ENCODE measurements at places on chromosomes 6 and 20.
A peak's percentile ranks its signal among the peaks of the same experiment; 100 is the strongest.

DNA sequence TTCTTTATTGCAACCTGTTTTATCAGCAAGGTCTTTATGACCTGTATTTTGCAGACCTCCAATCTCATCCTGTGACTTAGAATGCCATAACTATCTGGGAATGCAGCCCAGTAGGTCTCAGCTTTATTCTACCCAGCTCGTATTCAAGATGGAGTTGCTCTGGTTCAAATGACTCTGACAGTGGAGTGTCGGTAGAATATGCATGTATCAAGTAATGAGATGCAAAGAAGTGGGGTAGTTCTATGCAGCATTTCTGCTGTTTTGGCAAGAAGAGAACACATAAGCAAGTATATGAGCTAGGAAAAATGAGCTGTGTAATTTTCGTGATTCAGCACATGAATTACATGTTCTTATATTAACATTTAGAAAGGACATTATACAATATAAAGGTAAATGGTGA, 185.9 kb downstream of the DOK5 start:
- peaks cover 62% of the 10 kb centered on the region for H3K27me3 ChIP-seq
- no peak for DNase-seq
- H3K36me3 ChIP-seq, result no peaks in the 10 kb centered on the region
- H3K4me3 ChIP-seq, result no peak overlapping the region
- H3K27ac ChIP-seq, result no peak overlapping the region

DNA sequence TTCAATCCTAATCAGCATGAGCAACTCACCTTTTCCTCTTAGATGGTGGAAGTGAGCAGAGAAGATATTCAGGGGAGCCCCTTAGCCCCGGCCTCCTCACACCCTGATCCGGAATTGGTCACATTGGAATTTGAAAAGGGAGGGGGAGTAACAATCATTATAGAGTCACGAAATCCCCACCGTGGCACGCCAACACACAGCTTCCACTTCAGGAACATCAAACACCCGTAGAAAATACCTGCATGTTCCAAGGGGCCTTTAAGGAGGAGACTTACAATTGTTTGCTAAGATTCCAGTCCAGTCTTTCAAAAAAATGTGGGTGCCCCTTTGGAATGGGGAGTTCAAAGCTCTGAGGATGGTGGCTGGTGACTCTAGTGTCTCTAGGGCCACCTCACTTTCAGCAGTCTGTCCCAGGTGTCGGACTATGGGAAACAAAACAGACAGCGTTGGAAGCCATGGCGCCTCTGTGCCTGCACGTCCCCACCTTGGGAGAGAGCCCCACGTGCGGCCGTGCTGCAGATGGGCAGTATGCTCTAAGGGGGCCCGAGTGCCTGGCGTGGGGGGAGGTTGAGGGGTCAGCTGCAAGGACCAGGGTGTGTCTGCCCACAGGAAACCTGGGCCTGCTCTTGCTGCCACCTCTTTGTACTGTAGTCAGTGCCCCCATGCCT, 2.4 kb downstream of the CD93 start:
- no peak overlapping the region for H3K4me3 ChIP-seq
- no peak for DNase-seq
- no peaks in the 10 kb centered on the region for H3K36me3 ChIP-seq
- H3K27ac ChIP-seq, result no peak overlapping the region
- H3K4me1 ChIP-seq, result no peaks in the 10 kb centered on the region
- peaks cover 16% of the 10 kb centered on the region for H3K27me3 ChIP-seq

GRCh38 chr6:145147981-145148749, 587.2 kb downstream of the EPM2A start:
- no peaks in the 10 kb centered on the region for H3K4me1 ChIP-seq
- H3K27ac ChIP-seq, result no peak overlapping the region

DNA sequence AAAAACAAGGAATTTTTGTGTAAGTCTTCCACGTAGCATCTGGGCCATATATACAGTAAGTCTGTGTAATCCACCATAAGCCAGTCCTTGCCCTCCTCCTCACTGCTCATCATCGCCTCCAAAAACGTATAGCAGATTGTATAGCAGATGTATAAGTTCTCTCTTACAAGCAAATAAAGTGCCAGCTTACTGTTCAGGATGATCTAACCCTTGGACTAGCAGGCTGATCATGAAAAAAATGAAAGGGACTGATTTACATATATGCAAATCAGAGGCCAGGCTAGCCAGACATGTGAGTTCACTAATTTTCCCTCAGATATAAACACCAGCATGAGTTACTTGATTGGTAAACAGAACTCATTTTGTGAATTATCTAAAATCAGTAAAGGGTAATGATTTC, 171.5 kb downstream of the LY86 start:
- DNase-seq, result no peak
- H3K27me3 ChIP-seq, result peaks cover 17% of the 10 kb centered on the region
- no peak overlapping the region for H3K4me3 ChIP-seq
- no peaks in the 10 kb centered on the region for H3K4me1 ChIP-seq
- H3K27ac ChIP-seq, result no peak overlapping the region

DNA sequence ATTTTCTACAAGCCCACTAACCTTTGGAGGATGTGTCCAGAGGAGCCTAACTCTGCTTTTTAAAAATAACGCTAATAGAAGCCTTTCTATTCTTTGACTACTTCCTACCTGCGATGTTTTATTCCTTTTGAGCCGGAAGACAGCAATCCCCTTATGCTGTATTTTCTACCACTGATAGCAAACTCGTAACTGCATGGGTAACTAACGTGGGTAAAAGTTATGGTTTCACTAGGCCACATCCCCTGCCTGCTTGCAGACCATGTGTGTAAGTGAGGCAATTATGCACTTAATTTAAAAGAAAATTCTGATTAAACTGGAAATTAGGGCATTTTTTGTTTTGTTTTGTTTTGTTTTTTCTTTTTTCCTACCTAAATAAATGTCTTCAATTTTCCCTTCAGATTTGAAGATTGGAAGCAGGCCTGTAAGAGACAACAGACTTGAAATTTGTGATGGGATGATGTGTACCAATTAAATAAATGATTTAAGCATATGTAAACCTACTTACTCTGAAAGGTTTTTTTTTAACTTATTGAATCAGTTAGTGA, 931 bp downstream of the UFL1 start:
- peak overlapping the region; percentile 99 for H3K27ac ChIP-seq
- H3K27me3 ChIP-seq, result no peaks in the 10 kb centered on the region
- peaks cover 23% of the 10 kb centered on the region for H3K4me1 ChIP-seq
- peaks cover 35% of the 10 kb centered on the region for H3K36me3 ChIP-seq
- no peak for DNase-seq

DNA sequence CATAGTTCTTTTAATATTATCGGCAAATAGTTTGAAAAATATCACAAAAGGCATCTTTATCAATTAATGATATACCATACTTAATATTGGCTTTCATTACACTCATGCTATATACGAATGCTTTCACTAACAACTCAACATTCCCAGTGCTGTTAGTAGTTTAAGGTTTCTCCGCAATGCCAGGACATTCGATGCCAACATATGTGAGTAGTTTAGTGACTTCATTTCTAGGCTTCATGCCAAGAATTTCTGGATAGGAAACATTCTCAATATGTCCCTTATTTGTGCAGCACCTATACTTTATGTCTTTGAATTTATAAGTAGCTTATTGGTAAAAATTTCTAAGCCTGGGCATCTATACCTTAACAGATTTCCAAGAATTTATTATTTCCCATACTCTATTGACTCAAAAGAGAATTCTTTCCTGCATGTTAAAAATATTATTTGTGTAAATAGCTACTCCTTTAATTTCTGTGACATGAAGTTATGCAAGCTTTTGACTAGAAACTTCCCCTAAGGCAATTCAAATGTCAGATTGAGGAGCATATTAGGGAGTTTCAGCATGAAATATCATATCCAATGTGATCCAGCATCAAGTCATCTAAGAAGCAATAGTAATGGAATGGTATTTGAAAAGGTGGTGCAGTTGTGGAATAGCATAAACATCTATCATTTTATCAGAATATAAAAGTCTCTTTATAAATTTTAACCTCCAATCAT, 236.0 kb upstream of the STXBP5 start:
- no peak overlapping the region for H3K27ac ChIP-seq
- no peak overlapping the region for H3K4me3 ChIP-seq
- H3K4me1 ChIP-seq, result no peaks in the 10 kb centered on the region
- peaks cover 2% of the 10 kb centered on the region for H3K36me3 ChIP-seq

DNA sequence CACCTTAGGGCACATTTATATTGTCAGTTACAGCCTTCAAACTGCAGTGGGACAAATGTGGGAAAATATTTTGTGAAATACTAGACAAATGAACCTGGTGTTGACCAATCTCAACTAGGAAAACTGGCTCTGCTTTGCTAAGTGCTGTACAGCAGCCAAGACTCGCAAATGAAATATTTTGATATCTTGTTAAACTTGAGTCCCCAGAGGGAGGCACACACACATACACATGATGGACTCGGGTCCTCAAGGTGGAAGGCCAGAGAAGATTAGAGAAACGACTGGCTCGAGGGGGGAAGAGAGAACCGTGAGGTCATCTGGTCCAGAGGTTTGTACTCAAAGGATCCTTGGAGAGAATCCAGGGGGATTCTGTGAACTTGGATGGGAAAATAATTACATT, 67.3 kb upstream of the JAG1 start:
- no peak overlapping the region for H3K27ac ChIP-seq
- no peak overlapping the region for H3K4me3 ChIP-seq
- no peaks in the 10 kb centered on the region for H3K36me3 ChIP-seq
- no peak for DNase-seq

- DNase-seq, result no peak
- no peak overlapping the region for H3K27ac ChIP-seq
- H3K27me3 ChIP-seq, result peaks cover 26% of the 10 kb centered on the region
- H3K4me1 ChIP-seq, result peaks cover 14% of the 10 kb centered on the region
- H3K36me3 ChIP-seq, result peaks cover 4% of the 10 kb centered on the region
Measured at GRCh38 chr20:31864521-31865400, 5.6 kb downstream of the DUSP15 start.

All from central memory CD8-positive, alpha-beta T cell (primary cell).